ENCODE measurements at places on chromosomes 11 and 22. TPM values are rescaled to one million over a fixed set of nuclear protein-coding genes. Genes with fewer than 3 reads are reported as not detected.

- DNase-seq, result no peak
These were observed 77.0 kb downstream of the RAB30 start for GRCh38 chr11:82994604-82995230.

GRCh38 chr11:26621132-26621531 lies 49.1 kb upstream of the MUC15 start:
- DNase-seq, result no peak

DNA sequence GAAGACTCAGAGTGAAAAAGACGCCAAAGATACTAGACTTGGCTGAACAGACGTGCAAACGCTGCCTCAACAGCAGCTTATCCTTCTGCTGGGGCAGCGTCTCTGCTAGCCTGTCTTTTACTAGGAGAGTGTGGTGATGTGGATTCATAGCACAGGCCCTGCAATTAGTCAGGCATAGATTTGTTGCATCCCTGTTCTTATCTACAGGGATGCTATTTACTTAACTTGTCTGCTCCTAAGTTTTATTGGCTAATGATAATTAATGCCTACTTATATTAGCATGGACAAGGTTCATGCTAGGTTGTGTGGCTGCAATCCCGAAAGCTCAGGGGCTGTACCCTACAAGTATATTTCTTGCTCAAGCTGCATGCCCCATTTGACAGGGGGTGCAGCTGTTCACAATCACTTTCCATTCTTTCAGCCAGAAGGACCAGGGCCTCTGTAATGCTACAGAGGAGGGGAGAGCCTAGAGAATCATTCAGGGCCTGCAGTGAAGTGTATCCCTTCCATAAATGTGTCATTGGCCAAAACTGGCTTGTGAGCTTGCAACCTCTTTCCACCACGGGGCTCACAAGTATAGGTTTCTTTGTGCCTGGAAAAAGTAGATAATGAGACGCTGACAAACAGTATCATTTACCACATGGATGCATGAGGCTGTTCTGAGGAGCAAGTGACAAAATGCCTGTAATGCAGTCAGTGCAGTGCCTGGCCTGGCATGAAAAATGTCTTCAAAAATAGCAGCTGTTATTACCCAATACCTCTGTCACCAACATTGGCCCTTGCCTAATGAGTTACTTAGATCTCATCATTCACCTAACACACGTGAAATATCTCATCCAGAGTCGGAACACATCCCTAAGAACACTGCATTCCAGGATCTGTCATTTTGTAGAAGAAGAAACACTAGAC lies 685.8 kb upstream of the API5 start:
- no peak for DNase-seq

Gene RTN4R
- total RNA-seq, result 1.5 TPM

Gene SPI1
- total RNA-seq, result 0.55 TPM
